ENCODE measurements at places on chromosomes 16 and 17. TPM values are rescaled to one million over a fixed set of nuclear protein-coding genes. Genes with fewer than 3 reads are reported as not detected.

KIF22 gene
- 63.8 TPM for polyA plus RNA-seq

ABI3 gene
- 2.8 TPM for polyA plus RNA-seq

CD300LF gene
- not detected for polyA plus RNA-seq

RSL1D1 gene
- 51.8 TPM for polyA plus RNA-seq

NOD2 gene
- polyA plus RNA-seq, result not detected

CD300LG gene
- not detected for polyA plus RNA-seq

KCNH6 gene
- polyA plus RNA-seq, result 0.18 TPM

TMEM101 gene
- polyA plus RNA-seq, result 63.6 TPM

SNTB2 gene
- 14.4 TPM for polyA plus RNA-seq

SLC16A6 gene
- not detected for polyA plus RNA-seq

ODAD4 gene
- polyA plus RNA-seq, result 1.1 TPM

KRTAP9-8 gene
- not detected for polyA plus RNA-seq

TMEM114 gene
- not detected for polyA plus RNA-seq

IGF2BP1 gene
- polyA plus RNA-seq, result 0.05 TPM

WFDC1 gene
- polyA plus RNA-seq, result 0.03 TPM

USP10 gene
- 49.2 TPM for polyA plus RNA-seq

CCR7 gene
- not detected for polyA plus RNA-seq

PRAC1 gene
- polyA plus RNA-seq, result not detected

SECTM1 gene
- polyA plus RNA-seq, result 2.1 TPM

HS3ST3A1 gene
- 22.6 TPM for polyA plus RNA-seq

CTRL gene
- 1.3 TPM for polyA plus RNA-seq

UTS2R gene
- polyA plus RNA-seq, result not detected

TBC1D3B gene
- polyA plus RNA-seq, result 2.0 TPM

SLC5A10 gene
- not detected for polyA plus RNA-seq

TSPAN10 gene
- polyA plus RNA-seq, result 6.0 TPM

PABPN1L gene
- not detected for polyA plus RNA-seq

SPNS2 gene
- polyA plus RNA-seq, result not detected

NOXO1 gene
- 0.21 TPM for polyA plus RNA-seq

CACNG3 gene
- not detected for polyA plus RNA-seq

SLC43A2 gene
- polyA plus RNA-seq, result 9.8 TPM

DRC7 gene
- polyA plus RNA-seq, result 0.94 TPM

TRIM37 gene
- polyA plus RNA-seq, result 20.5 TPM

G6PC1 gene
- not detected for polyA plus RNA-seq

CCL4L2 gene
- polyA plus RNA-seq, result not detected

All from SK-N-SH (cell line).